Bronchial smooth muscle cell (primary cell): ENCODE measurements at places on chromosomes 5 and 9. TPM values are rescaled to one million over a fixed set of nuclear protein-coding genes. Genes with fewer than 3 reads are reported as not detected.

PCDHGB2 gene
- 3.0 and 4.1 TPM in 2 replicates for total RNA-seq

FOXD4L4 gene
- total RNA-seq, result 0.17 and 0.32 TPM in 2 replicates

NAIF1 gene
- 12.3 and 17.8 TPM in 2 replicates for total RNA-seq

MLANA gene
- total RNA-seq, result not detected in 2 replicates

HABP4 gene
- total RNA-seq, result 14.6 and 25.2 TPM in 2 replicates

LCN10 gene
- 0.16 TPM in 1 of 2 replicates, not detected in the other for total RNA-seq
